ENCODE measurements at places on chromosomes 6 and 20.

GRCh38 chr6:130018744-130019325 lies 454 bp downstream of the L3MBTL3 start:
- DNase-seq, result no peak

DNA sequence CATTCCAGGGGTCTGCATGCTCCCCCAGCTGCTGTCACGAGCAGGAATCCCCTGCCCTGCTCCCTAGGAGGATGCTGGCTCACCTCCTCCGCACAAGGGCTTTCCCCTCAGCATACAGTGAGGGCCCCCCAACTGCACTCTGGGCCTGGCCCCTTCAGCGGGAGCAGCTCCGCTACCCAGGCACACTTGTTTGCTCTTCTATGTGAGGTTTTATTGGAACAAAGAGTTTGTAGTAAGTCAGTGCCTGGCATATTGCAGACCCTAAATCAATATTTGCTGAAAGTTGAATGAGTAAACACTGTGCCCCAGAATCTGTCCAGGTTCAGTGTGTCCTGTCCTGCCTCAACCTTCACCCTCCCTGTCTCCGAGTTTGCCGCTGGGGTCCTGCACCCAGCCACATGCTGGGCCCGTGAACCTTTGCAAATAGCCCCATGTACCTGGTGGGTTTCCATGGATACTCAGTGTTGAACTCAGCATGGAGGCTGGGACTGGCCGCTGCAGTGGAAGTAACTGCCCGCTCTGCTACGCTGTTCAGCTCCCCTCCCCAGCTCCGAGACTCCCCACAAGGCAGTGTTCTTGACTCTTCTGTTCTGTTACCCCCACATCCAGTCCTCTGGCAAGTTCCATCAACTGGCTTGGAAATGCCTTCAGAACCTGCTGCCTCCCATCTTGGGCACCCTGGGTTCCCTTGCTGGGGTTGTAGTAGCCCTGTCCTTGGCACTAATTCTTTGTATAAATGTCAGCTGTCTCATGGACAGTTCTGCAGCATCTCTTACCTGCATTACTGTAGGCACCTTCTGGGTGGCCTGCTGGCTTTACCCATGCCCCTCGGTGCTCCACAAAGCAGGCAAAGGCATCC lies 15.7 kb downstream of the SLC22A1 start:
- DNase-seq, result no peak

DNA sequence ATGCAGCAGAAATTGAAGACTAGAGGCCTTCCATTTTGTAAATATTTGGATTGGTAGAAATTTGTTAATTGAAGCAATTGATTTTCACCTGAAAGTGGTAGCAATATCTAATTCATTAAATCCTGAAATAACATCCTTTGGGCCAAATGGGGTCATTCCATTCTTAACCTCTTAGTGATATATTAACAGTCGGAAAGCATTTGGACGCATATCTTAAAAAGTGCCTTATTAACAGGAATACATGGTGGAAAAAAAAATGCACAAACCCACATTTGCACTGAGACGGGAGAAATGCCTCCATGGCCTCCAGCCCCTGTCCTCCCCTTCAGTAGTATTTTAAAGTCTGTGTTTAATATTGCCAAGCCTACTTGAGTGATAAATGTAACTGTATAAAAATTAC lies 205.5 kb downstream of the TFAP2B start:
- DNase-seq, result no peak

- no peak for DNase-seq
These were observed 25.5 kb downstream of the ENTPD6 start for GRCh38 chr20:25220810-25221591.

- no peak for DNase-seq
These were observed 46.5 kb upstream of the TRAF3IP2 start for GRCh38 chr6:111652156-111652555.
